ENCODE measurements at places on chromosomes 2 and 18.

- DNase-seq: no peak
Observed at GRCh38 chr18:76429262-76430126, 65.5 kb downstream of the ZNF516 start.

- peak; percentile 96 for DNase-seq
Observed at GRCh38 chr2:207683879-207684627, 27.4 kb upstream of the CCNYL1 start.

DNA sequence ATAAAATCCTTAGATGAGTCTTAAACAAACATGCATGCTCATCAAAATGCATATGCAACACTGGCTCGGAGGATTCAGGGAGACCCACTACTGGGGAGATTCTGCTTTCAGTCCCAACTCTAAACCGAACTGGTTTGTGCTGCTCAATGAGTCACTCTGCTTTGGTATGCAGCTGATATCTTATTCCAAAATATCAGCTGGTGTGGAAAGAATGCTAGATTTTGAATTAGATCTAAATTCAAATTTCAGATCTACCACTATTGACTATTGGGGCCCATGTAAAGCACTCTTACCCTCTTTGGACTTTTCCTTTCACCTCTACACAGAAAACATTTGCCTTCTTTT, 39.2 kb upstream of the TTN start:
- no peak for DNase-seq

GRCh38 chr2:223459328-223459939, 142.7 kb downstream of the SCG2 start:
- DNase-seq: peak; percentile 9

- DNase-seq: no peak
Observed at GRCh38 chr2:239671916-239672849, 271.4 kb upstream of the HDAC4 start.

DNA sequence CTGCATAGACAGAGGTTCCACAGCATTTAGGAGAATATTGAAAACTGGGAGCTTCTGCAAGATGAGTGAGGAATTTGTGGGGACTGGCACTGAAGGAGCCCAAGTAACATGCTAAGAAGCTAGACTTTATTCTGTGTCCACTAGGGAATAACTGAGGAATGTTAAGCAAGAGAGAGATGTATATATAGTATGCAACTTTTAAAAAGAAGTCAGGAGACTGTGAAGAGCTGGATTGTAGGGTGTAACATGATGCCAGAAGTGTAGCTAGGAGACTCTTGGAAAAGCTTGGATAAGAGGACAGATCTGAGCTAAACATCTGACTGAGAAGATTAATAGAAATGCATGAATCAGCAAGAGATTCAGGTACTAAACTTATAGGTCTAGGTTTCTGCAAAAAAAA, 270.6 kb upstream of the MMADHC start:
- no peak for DNase-seq

GRCh38 chr2:144078106-144078505, 441.8 kb downstream of the ZEB2 start:
- DNase-seq: no peak

DNA sequence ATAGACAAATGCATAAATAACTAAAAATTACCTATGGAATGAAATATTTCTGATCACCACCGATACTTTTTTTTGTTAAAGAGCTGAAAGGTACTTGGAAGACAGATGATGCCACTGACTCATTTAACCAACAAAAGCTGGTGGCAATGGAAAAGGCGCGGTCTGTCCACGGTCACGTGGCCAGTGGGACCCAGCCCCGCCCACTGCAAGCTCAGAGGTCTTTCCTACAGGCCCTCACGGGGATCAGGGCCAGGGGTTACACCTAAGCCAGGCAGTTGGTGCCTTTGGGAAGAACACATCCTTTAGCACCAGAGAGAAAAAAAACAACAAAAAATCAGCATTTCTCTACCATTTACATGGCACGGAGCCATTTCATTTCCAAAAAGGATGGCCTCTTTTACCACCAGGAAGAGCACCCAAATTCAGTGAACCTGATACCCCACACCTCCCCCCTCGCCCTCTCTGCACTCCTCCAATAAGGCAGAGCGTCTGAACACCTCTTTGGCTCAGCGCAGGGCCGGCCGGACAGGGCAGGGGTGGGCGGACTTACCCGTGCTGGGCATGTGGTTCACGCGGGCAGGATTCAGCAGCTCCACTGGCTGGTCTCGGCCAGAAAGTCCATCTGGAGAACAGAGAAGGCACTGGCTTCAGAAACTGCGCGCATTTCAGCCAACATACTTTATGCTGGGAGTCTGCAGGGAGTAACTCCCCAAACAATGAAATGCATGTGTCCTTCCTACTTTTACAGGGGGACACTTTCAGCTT, 164.6 kb downstream of the HDAC4 start:
- DNase-seq: no peak

DNA sequence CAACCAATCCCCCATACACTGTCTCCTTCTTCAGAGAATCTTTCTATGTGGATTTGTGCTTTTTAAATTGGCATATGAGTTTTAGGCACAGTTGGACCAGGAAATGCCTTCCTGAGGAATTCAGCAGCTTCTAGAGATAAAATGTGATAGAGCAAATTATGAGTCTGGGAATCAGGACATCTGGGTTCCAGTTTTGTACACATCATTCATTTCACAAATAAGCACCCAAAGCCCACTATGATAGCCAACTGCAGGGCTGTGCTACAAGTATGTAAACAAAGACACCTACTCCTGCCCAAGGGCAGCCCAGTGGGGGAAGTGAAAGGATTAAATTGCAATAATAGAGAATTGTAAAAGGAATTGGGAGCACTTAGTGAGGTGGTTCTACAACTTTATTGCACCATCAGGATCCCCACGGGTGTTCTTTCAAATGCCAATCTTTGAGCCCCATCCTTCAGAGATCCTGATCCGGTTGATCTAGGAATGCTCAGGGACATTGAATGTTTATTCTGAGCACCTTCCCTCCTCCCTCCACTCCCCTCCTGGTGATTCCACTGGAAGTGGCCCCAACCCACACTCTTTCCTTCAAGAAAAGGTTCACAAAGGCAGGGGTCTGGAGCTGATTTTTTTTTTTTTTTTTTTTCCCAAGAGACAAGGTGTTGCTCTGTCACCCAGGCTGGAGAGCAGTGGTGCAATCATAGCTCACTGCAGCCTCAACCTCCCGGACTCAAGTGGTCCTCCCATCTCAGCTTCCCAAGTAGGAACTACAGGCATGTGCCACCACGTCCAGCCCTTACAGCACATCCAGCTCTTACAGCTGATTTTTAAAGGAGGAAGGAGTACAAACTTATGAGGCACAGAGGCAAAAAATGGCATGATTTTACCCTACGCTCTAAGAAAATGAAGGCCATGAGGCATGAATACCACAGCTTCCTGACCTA, 11.1 kb upstream of the KCMF1 start:
- DNase-seq: peak; percentile 70

GRCh38 chr18:47254341-47254939, 3.0 kb upstream of the SKOR2 start:
- peak; percentile 18 for DNase-seq

- no peak for DNase-seq
Observed at GRCh38 chr2:226760412-226761194, 39.0 kb downstream of the IRS1 start.
